AG04450 (cell line): ENCODE measurements at places on chromosomes 2 and 18. TPM values are rescaled to one million over a fixed set of nuclear protein-coding genes. Genes with fewer than 3 reads are reported as not detected.

DNA sequence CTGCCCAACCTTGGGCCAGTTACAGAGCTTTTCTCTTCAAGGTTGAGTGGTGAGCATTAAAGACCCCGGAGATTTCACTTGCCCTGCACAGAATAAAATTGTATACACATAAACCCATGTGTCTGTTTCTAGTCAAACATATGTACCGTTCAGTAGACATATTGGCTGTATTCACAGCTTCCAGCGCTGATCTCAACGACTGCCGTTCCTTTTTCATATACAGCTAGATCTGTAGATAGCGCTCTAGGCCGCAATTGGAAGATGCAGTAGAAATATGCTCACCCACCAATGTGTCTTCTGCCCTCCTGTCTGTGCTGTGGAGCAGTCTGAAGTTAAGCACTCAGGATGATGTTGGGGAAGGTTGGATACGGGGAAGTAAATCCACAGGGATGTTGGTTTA is 317.7 kb downstream of the SETBP1 start:
- DNase-seq, result no peak

The TM4SF20 gene
- 0.82 and 1.1 TPM in 2 replicates for polyA plus RNA-seq

DNA sequence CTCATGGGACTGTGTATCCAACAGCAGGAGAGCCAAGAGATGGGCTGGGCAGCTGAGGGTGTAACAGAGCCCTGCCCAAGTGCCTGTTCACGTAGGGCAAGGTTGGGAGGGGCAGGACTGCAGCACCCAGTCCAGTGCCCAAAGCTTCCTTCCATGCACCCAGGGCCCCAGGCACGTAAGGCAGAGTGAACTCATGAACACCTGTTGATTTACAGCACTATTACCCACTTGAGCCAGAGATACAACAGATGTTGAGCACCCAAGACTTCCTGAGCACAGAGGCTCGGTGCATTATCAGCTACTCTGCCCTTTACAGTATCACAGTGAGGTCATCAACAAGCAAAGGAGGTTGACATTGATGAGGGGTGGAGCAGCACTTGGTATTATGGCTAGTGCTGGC is 50.2 kb upstream of the FHL2 start:
- no peak for DNase-seq

DNA sequence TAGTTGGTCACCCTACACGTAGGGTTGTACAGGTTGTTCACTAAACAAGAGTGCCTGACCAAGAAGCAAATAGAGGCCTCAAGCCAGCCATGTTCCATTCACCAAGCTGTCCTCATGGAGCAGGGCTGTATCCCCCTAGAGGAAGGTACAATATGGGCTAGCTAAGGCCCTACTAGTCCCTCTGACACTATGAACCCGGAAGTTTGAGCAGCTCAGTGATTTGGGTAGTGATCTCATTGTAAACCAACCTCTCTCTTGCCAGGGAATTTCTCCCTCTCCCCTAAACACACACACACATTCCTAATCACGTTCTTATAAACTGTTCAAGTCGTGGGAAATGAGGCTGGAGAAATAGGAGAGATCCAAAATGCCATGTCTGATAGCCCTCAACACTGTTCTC is 6.7 kb upstream of the CYS1 start:
- DNase-seq, result no peak

The CHRNG gene
- polyA plus RNA-seq, result not detected in 2 replicates

The KLHL41 gene
- polyA plus RNA-seq, result 0.22 and 0.26 TPM in 2 replicates

- DNase-seq, result no peak
Observed at GRCh38 chr18:49993299-49993698, 180.0 kb upstream of the ACAA2 start.

The SERPINB2 gene
- polyA plus RNA-seq, result 5.3 and 6.9 TPM in 2 replicates
